ENCODE measurements at places on chromosomes 7 and 10.
A peak's percentile ranks its signal among the peaks of the same experiment; 100 is the strongest.

- no peak for DNase-seq
Observed at GRCh38 chr10:132593389-132593788, 55.8 kb downstream of the INPP5A start.

DNA sequence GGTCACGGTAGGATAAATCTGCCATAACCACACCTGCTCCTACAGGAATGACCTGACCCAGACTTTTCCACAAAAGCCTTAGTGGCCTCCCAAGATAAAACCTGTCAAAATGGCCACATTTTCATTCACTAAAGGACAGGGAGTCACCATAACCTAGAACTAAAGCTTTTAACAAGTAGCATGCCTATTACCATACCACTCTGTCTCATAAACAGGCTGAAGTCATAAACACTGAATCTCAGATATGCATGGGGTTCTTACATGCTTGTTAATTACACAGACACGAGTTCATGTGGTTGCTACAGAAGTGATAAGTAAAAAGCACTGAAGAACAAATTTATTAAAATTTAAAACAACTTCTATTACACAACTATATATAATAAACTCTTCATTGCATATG is 56.0 kb downstream of the HIPK2 start:
- no peak for DNase-seq

GRCh38 chr7:22700559-22701002 is 26.4 kb upstream of the IL6 start:
- DNase-seq, result no peak

- DNase-seq, result no peak
Observed at GRCh38 chr7:75647709-75648438, 90.9 kb downstream of the HIP1 start.

DNA sequence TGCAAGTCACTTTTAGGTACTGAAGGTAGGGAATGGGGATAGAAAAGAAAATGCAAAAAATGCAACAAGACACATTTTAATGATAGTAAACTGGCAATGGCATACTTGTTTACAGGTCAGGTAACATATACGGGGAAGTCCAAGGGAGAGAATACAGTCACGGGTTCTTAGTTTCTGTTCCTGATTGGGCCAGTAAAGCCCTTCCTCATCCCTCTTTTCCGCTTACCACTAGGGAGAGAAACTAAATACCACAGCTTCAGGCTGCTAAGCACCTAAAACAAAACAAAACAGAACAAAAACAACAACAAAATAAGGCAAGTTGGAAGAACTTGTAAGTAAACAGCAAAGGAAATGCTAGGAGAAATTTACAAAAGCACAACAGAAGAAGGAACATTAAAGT is 65.2 kb upstream of the OGDHL start:
- no peak for DNase-seq

GRCh38 chr7:64959072-64959747 is 31.6 kb downstream of the ZNF117 start:
- no peak for DNase-seq

DNA sequence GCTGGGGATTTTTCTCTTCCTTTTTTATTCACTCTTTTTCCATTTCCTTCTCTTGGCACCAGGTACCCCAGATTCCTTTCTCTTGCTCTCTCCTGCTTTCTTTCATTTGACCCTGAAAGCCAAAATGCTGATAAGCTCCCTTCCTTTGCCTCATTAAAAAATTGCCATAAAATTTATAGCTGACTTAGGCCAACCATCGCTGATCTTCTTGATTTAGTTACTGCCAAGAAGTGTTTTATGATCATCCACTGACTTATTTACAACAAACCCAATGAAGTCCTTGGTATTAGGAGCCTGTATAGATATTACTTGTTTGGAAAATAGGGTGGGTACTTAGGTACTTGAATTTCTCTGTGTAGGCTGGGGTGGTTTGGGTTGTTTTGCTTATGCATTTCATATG is 173.2 kb upstream of the PHYHIPL start:
- DNase-seq, result no peak

DNA sequence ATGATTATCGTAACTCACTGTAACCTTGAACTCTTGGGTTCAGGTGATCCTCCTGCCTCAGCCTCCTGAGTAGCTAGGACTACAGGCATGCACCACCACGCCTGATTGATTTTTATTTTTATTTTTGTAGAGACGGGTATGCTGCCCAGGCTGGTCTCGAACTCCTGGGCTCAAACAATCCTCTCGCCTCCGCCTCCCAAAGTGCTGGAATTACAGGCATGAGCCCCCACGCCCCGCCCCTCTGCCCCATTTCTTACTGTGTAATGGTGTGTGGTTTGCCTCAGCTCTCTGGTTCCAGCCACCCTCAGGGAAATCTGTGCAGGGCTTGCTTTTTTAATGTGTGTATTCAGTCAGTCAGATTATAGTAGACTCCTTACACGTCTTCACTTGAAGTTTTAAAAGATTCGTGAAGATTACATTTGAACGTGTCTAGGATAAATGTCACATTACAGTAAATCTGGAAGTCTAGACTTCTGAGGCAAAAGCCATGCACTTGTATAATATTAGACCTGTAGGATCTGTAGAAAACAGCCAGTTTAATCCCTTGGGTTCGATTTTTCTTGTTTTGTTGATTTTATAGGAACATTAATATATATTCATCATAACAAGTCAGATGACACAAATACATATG is 276.2 kb downstream of the CAMK1D start:
- no peak for DNase-seq

DNA sequence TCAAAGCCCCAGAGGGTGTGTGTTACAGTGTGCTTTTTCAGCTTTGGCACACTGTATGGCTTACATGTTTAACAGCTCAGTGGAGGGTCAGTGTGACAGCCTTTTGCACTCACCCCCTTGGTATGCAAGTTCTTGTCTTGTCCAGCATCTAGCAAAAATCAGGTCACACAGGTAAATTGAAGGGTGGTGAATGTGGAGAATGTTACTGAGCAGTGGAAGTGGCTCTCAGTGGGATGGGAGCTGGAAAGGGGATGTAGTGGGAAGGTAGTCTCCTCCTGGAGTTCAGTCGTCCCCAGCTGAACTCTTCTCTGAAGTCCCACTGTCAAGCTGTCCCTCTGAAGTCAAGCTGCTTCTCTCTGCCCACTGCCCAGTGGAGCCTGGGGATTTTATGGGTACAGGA is 21.0 kb upstream of the C10orf90 start:
- no peak for DNase-seq

DNA sequence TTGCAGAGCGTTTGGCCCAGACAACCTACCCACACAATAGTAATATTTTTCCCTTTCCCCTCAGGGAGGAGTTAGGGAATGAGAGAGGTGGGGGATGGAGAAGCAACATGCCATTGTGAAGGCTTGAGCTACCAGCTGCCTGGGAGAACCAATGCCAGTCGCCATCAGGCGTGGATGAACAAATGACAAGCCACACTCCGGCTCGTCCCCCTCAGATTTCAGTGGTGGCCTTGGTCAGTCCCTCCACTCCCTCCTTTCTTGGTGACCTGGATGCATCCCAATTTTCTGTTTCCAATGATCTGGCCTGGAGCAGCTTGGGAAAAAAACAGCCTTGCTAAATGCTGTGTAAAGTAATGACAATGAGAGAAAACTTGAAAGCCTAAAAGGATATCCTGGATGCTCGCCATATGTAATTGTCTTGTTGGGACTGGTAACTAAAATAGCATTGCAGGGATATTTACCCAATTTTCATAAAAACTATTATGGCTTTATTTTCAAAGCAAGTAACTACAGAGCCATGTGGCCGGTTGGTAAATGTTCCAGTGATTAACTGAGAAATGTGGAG is 110.7 kb downstream of the ICA1 start:
- no peak for DNase-seq

- DNase-seq, result no peak
Observed at GRCh38 chr10:120600871-120601649, 144.0 kb downstream of the PLPP4 start.

DNA sequence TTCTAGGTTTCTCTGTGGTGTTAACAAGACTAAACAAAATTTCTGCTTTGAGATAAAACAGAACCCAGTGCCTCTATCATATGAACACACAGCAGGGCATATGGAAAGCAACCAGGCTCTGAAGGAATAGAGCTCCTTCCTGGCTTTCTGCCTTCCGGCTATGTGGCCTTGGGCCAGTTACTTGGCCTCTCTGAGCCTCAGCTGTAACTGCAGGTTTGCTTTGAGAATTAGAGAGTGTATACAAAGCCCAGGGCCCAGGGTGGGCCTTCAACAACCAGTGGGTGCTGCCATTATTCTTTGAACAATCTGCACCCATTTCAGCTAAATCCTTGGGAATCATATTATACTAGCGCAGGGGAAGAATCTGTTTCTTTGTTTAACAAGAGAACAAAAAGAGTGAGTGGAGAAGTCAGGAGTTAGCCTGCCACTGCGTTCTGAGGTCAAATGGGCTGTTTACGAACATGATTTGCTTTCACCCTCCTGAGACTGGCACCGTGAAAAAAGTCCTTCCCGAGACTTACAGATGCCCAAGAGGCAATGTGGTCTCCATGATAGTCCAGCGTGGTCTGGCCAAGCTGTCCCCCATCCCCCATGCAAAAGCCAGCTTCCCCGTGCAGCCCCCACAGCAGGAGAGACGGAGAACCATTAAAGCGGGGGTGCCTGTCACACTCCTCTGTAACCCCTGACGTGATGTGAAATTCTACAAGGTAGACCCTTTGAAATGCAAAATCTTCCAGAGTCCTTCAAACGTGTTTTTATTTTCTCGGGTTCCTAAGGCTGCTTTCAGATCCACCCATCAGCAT is 4.9 kb downstream of the FAM53B start:
- DNase-seq, result no peak

- no peak for DNase-seq
Observed at GRCh38 chr7:157003445-157003755, 7.1 kb downstream of the MNX1 start.

DNA sequence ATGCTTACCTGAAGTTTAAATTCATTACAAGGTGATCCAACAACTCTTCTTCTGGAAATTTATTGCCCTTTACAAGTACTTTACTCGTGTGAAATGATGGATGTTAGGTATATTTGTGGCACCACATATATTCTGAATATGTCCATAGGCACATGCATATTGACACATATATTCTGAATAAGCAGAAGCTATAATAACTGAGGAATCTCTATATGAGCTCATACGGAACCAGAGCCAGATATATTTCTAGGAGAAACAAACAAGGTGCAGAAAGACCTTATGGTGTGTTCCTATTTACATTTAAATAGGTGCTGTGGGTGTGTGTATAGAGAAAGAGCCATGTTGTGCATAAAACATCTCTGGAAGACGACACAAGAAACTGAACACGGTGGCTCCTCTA is 456.1 kb upstream of the NPVF start:
- DNase-seq, result no peak

DNA sequence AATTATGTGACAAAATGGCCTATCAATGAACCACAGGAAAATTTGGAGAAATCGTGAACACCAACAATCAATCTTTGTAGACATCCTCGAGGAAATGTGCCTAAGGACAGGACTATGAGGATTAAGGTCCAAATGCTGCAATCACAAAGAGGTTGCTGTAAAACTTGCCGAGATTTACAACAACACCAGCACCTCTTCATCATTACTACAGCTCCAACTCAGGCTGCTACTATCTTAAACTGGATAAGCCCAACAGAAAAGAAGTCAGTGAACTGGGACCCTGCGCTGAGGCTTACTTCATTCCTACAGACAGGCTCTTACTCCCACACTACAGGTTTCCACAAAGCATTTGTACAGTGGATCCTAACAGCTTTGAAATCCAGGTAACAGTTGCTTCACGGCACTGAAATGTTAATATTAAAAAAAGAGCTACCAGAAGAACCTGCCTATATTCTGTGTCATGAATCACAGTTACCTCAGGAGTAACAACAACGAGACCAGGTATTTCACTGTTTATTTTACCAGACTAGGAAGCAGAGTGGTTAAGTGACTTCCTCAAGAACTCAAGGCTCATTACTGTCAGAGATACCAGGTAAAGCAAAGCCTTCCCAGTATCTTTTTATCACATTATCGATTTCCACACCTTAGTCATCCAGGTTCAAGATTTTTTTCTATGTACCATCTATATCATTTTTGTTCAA is 23.9 kb downstream of the CACUL1 start:
- peak; percentile 12 for DNase-seq

DNA sequence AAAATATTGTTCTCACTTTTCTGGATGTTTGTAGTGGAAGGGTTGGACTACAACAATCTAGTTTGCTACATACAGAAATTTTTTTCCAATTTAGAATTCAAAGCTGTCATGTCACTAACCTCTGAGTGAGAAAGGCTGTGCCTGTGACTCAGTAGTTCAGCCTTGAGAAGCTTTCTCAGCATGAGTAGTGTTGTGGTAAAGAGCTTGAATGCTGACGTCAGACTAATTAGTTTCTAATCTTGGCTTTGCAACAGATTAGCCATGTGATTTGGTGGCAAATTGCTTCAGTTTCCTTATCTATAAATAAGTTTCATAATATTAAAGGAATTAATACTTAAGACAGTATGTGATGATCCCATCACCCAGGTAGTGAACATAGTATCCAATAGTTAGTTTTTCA is 83.8 kb downstream of the ABCA13 start:
- DNase-seq, result peak; percentile 58

DNA sequence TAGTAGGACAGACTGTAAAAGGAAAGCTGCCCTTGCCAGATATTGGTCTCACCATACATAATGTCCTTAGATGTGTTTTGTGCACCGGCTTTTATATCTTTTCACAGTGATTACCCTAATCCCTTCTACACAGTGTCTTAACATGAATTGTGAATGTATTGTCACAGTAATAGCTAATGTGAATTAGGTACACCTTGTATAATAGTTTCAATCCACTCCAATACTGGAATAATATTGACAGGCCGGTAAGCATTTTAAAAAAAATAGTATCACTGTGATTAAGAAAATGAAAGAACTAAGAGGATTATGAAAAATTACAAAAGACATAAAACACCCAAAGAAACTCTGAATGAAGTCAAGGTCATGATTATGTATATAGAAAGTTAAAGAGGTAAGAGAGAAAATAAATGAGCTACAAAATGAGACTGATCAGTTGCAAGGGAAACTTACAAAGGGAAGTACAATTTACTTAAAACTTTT is 420.9 kb downstream of the PLXDC2 start:
- no peak for DNase-seq

DNA sequence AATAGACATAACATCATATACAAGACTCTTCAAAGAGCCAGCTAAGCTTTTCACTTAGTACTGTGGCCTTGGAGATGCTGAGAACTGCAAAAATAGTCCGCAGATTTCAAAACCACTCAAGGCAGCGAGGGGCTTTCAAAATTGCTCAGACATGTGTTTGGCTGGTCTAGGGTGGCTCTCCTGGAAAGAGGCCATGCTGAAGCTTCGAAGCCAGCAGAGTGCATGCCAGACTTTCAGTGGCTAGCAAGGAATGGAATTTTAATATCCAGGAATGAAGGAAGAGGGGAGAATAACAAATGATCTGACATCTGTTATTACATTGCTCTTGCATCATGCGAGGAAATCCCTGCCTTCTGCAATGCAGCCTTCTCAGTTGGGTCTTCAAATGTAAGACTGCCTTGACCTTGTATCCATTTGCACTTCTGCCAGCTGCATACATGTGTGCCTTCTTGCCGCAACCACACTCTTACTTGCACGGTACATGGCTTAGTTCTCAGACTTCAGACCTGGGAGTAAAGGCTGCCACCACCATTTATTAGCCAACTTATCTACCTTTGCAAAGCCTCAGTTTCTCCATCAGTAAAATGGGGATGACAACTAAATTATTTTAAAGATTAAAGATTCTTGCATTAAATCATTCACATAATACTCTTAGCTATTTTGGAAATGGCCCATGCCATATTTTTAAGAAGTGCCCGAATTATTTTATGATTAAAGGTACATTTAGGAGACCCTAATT is 55.9 kb downstream of the ITIH5 start:
- DNase-seq, result no peak

GRCh38 chr7:136016649-136017395 is 39.7 kb upstream of the MTPN start:
- no peak for DNase-seq
